ENCODE measurements at places on chromosomes 2 and 18.

GRCh38 chr2:238155051-238155760, 3.6 kb upstream of the ERFE start:
- DNase-seq: no peak

GRCh38 chr2:55951533-55951932, 28.0 kb upstream of the EFEMP1 start:
- no peak for DNase-seq

DNA sequence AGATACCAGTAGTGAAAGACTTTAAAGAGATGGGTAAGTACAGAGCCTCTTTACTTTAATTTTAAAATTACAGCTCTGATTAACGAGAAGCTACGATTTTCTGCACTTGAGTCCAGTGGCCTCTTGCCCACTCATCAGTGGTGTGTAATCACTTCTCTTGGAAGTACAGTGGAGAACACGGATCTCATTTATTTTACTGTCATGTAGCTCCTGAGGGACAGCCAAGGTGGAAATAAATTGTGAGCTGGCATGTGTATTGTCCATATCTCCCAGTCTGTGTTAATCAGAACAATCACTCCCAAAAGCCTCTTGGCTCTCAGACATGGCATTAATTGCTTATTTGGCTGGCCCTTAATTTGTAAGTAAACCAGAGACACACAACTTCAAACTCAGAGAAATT, 69.4 kb downstream of the LOXHD1 start:
- DNase-seq: no peak

DNA sequence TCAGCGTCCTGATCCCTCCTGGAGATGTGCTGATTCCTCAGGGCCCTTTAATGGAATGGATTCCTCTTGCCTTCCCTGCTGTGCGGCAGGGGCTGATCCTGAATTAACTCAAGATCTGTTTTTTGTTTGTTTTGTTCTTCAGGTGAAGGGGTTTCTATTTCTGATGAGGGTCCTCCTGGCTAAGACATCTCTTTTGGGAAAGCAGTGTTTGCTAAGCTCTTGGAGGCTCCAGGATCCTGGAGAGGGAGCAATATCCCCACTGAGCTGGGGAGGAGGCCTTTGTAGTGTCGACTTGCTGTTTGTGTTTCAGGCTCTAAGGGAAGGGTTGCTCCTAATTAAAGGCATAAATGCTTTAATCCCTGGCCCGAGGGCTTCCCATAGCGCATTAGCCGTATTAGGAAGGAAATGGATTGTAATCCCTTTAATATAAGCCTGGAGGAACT, 65.3 kb upstream of the FOXI3 start:
- no peak for DNase-seq

DNA sequence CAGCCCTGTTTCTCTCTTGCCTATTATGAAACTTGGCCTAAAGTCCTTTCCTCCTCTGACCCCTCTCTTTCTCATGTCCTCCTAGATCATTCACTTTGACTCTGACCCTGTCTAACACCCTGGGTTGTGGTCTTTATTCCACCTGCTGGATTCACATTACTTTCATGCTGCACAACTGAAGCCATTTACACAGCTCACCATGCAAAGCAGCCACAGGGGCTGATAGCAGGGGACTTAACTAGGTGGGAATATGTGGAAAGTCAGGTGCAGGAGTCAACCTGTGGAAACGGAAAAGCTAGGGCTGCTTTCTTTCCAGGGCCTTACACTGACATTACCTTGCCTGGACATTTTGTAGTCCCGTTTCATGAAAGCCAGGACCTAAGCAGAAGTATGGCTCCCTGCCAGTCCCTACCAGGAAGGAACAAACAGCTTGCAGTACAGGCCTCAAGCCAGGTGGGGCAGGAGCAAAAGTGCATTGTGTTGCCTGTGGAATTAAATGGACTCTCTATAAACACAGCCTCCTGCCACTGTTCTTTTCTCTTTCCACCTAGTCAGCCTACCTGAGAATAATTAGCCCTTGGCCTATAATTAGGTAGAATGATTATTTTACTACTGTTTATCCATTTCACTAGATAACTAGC, 11.8 kb downstream of the MAPRE3 start:
- DNase-seq: no peak

DNA sequence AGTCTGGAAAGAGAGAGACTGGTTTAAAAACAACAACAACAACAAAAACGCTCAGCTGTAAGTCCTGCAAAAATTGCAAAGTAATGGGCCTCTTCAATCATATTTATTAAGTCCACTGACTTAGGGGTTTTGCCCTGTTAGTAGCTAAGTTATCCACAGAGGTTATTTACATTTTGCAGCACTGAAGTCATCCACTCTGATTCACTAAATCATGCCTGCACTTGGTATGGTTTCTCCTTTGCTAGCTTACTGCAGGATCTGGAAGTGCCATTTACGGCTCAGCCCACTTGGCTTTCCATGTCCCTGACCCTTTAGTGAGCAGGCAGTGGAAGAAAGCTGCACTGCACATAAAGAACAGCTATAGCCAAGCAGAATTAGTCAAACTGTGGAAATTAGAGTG, 484.4 kb downstream of the NRXN1 start:
- DNase-seq: no peak

DNA sequence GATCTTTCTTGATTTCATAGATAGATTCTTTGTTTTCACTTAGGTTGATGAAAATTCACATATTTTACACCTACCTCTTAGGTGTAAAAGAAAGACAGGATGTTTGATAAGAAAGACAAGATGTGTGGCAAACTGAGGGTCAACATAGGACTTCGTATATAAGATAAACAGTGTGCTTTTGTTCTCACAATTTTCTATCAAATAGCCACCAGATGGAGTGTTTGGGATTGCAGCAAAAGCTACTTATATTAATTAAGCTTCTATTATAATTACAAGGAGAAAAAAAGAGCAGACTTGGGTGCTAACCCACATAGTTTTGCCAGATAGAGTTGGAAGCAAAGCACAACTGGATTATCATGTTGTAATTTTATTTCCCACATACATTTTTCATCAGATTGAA, 232.9 kb downstream of the CDH7 start:
- DNase-seq: no peak

- DNase-seq: no peak
These were observed 234.4 kb upstream of the PXDN start for GRCh38 chr2:1978706-1979105.

DNA sequence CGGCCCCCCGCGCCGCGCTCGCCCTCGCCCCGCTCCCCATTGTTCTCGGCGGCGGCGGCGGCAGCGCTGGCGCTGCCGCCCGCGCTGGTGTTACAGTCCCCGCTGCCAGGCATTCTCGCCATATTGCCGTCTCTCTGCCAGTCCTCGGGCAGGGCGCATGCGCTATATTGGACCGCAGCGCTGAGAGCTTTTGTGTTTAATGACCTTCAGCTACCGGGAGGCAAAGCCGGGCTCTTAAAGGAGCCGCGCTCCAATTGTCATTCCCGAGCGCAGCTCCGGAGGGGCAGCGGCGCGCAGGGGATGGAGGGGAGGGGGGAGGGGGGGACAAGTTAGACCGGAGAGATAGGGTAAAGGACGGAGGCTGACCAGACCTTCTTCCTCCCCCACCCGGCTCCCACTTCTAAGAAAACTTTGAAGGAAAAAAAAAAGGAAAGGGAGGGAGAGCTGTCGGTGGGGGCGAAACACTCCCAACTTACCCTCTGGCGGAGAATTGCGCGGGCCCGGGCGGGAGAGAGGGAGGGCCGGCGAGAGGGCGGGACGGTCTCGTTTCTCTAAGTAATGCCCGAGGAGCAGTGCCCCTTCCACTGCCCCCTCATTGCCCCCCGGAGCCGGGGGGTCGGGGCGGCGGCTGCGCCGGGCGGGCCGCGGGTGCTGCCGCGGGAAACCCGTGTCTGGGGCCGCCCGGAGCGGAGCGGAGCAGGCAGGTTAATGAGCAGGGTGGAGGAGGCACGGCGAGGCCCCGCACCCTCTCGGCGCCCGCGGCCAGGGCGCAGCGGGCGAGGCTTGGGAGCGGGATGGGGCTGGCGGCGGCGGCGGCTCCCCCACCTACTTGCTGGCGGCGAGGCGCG, at the start of gene KCTD1:
Gene KCTD1 (minus strand): TSS at position 139 of the 848 bp plus-strand sequence. CDS start 17 bp downstream, at position 122.
- peak; percentile 6 for DNase-seq

GRCh38 chr2:60621688-60622429, 68.4 kb upstream of the BCL11A start:
- DNase-seq: no peak

DNA sequence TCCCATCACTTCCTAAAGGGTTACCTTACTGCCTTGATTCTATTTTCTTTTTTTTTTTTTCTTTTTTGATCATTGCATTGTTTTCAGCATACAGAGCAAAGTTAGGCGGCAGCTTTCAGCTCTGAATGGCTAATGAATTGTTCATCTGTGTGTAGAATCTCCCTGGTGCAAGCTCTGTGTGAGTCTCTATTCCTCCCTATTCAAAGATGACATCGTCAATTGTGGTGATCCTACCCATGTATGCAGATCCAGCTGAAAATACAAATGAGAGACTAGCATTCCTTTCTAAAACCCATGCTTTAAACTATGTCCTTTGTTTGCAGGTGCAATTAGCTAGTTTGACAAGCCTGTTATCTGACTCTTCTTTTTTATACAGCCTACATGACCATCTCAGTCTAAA, 539.0 kb downstream of the ARHGAP15 start:
- no peak for DNase-seq

DNA sequence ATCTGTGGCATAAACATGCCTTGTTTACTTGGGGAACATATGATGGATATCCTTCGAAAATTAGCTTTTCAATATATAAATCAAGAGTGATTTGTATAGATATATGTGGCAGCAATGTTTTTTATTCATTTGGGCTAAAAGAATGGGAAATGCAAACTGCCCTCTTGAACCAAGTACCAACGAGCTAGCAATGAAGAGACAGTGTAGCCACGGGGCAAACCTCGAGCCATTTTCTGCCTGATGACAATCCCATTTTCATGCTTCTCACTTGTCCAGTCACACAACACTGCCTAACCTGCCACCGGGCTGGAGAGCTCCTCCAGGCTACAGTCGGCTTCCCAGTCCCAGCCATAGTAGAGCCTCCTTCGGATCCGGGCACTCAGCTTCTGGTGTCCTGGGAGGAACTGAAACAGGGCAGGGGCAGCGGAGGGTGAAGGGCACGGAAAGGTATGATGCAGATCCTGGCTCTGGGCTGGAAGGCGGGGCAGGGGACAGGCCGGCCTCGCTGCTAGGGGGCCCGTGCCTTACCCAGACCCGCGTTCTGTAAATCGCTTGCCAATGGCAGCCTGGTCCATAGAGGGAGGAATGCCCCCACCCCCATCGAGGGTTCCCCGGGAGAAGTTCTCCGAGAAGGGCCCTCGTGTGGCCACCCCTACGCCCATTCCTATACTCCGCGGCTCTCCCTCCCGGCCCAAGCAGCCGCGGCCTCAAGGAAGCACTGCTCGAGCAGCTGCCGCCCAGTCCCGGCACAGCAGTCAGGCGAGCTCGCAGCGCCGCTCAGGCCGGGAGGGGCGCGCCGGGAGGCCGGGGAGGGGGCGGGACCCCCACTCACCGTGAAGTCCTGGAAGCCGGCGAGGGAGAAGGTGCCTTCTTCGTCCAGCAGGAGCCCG, 552 bp downstream of the CNPPD1 start:
- DNase-seq: no peak

DNA sequence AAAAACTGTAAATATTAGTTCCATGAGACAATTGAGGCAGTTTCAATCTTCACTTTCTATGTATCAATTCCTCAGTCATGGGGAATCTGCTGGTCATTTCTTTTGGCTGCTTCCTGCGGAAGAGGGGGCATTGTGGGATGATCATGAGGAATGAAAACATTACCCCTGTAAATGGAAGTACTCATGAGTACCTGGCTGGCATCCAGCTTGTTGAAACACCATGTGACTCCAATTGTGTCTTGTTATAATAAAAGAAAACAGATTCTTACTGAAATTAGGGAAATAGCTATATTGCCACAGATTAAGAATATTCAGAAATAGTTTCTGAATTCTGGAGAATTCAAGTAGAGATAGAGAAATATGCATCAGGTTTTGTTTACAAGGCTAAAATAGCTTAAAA, 41.6 kb upstream of the GPR39 start:
- DNase-seq: no peak

GRCh38 chr18:45381282-45381681, 234.0 kb upstream of the SLC14A2 start:
- DNase-seq: no peak

- no peak for DNase-seq
These were observed 29.6 kb downstream of the TFCP2L1 start for GRCh38 chr2:121255358-121255757.

DNA sequence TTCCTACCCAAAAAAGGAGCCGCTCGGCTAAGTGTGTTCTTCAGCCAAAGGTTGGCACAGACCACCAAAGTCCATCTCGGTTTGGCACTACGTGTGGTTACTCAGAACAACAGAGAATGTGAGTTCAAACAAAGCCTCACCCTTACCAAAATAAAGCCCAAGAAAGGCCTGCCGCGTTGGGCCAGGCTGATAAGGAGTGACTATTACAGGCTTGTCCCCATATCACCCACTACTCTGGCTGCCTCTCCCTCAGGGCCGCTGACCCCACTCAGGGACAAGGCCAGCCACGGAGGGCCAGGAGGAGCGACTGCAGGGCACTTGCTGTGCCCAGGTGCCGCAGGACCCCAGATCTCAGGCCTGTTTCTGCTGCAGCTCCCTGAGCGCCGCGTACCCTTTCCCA, 13.8 kb downstream of the HS1BP3 start:
- DNase-seq: no peak

- DNase-seq: no peak
These were observed 77.9 kb upstream of the FZD7 start for GRCh38 chr2:201955702-201956141.

- DNase-seq: no peak
These were observed 15.9 kb upstream of the TXNDC2 start for GRCh38 chr18:9869715-9870430.

- no peak for DNase-seq
These were observed 4.3 kb upstream of the INO80C start for GRCh38 chr18:35502052-35502451.

DNA sequence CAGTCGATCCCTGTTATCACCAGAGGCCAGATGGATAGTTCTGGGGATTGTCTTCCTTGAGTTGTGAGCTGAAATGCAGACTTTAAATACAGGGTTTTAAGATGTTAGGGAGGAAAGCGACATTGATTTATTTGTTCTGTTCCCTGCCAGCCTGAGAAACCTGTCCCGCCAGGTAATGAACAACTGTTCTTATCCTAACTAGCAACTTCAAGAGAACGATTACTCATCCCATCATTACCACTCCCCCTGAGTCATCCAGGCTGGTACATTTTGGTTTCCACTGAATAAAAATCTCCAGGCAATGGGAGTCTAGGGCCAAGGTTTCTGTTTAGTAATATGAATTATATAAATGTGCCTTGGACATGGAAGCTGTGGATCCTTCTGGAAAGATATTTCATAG, 131.2 kb downstream of the LYPD6B start:
- DNase-seq: no peak
